ENCODE measurements at places on chromosomes 11 and 22. TPM values are rescaled to one million over a fixed set of nuclear protein-coding genes. Genes with fewer than 3 reads are reported as not detected.

Gene ACTN3
- total RNA-seq = 20.4 TPM

Gene AIFM3
- total RNA-seq = 2.6 TPM

Gene YPEL4
- total RNA-seq = not detected

Gene CASP1
- not detected for total RNA-seq

Gene GAB4
- total RNA-seq = 0.16 TPM

Gene POU2AF1
- total RNA-seq = 0.27 TPM

Gene SYT13
- total RNA-seq = 15.1 TPM

Gene TMA7B
- not detected for total RNA-seq

Gene MPPED2
- total RNA-seq = 2.4 TPM

DNA sequence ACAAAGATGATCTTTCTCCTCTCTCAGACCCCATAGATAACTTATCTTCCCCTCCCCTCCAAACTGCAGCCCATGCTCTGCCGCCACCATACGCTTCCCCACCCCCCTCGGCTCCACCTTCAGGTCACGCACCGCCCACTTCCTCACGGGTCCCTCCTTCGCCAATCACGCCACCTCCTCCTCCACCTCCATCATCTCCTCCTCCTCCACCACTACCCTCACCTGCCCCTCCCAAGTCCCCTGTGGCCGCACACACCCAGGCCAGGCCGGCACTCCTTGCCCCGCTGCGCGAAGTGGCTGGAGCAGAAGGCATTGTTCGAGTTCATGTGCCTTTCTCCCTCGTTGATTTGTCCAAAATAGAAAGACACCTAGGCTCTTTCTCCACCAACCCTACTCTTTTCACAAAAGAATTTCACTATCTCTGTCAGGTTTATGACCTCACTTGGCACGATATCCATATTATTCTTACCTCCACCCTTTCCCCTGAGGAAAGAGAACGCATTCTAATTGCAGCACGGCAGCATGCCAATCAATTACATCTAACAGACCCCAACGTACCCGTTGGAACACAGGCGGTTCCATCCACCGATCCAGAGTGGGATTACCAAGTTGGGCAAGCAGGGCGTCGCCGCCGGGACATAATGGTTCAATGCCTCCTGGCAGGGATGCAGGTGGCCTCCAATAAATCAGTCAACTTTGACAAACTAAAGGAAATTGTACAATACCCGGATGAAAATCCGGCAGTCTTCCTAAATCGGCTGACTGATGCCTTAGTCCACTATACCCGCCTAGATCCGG is 12.3 kb upstream of the OR56A3 start:
- peaks cover 17% of the 10 kb centered on the region for H3K27me3 ChIP-seq
- DNase-seq = no peak
- H3K4me1 ChIP-seq = no peaks in the 10 kb centered on the region
- H3K36me3 ChIP-seq = peaks cover 26% of the 10 kb centered on the region
- H3K4me3 ChIP-seq = no peak overlapping the region

DNA sequence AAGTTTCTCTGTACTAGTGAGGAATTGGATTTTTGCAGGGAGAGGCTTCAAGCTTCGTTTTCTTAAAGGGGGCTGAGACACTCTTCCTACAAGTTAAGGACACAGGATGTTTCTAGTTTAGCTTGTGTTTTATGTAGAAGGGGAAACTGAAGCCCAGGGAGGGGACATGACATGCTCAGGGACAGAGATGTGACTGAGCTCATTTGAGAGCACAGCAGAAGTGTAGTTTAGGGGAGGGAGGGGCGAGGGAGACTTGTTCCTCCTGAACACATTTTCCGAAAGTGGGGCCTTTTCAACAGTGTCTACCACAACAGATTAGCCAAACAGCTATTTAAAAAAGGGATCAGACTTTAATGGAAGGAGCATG is 148.1 kb downstream of the FBXO7 start:
- peak overlapping the region; percentile 7 for H3K4me3 ChIP-seq
- peak overlapping the region; percentile 91 for H3K27ac ChIP-seq
- H3K36me3 ChIP-seq = peaks cover 4% of the 10 kb centered on the region
- DNase-seq = no peak
- H3K4me1 ChIP-seq = peaks cover 22% of the 10 kb centered on the region

- H3K27ac ChIP-seq = no peak overlapping the region
- no peaks in the 10 kb centered on the region for H3K36me3 ChIP-seq
- H3K4me3 ChIP-seq = no peak overlapping the region
- H3K27me3 ChIP-seq = no peaks in the 10 kb centered on the region
- H3K4me1 ChIP-seq = peaks cover 12% of the 10 kb centered on the region
- DNase-seq = no peak
Measured at GRCh38 chr11:76588455-76589325, 81.9 kb downstream of the LRRC32 start.

DNA sequence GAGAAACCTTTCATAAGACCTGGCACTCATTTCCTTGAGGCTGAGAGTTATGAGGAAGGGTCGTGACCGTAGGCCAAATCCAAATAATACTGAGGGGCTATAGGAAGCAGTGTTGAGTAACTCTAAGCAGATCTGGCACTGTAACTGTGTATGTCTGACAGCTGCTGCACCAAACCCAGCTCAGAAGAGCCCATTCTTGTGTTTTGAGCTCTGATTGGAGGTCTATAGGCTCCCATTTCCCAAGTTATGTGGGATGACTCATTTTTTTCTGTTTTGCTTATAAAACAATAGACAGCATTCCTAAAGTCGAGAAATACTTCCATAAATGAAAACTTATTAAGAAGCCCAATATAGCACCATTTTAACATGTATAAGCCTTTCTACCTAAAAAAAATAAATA is 645.8 kb downstream of the DLG2 start:
- H3K4me3 ChIP-seq = no peak overlapping the region
- H3K27ac ChIP-seq = no peak overlapping the region
- no peak for DNase-seq
- H3K36me3 ChIP-seq = peaks cover 23% of the 10 kb centered on the region
- H3K4me1 ChIP-seq = peaks cover 7% of the 10 kb centered on the region

DNA sequence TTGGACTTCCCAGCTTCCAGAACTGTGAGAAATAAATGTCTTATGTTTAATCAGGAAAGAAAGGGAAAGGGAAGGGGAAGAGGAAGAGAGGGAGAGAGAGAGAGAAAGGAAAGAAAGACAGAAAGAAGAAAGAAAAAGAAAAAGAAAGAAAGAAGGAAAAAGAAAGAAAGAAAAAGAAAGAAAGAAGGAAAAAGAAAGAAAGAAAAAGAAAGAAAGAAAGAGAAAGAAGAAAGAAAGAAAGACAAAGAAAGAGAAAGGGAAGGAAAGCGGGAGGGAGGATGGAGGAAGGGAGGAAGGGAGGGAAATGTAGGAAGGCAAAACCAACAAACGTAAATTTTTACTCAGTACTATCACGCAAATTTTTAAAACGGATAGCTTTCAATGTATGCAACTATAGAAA is 2281.8 kb downstream of the LRRC4C start:
- H3K27me3 ChIP-seq = no peaks in the 10 kb centered on the region
- DNase-seq = no peak
- no peak overlapping the region for H3K4me3 ChIP-seq
- no peak overlapping the region for H3K27ac ChIP-seq
- H3K4me1 ChIP-seq = peaks cover 4% of the 10 kb centered on the region
- H3K36me3 ChIP-seq = peaks cover 32% of the 10 kb centered on the region

DNA sequence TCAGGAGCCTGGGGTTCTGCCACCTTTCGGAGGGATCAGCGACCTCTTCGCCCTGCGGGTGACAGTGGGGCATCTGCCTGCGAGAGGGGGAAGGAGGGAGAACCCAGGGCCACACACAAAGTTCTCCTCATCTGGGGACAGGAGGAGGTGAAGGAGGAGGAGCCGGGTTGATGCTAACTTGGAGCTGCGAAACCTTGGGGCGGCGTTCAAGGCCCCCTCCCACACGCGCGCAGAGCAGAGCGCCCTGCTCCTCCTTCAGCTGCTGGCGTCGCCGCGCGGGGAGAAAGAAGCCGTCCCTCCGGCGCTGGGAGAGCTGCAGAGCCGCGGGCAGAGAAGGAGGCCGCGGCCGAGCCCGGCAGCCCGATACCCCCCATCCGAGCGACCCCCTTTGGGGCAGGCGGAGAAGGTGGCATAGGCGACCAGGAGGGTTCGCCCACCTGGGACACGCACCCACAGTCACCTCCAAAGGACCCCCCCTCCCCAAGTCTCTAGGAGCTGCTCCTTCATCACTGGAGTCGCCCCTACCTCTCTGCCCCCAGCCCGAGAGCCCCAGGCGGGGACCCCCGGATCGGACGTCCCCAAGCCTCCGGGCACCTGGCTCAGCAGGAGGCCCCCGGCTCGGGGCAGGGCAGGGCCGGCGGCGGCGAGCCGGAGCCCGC is at the start of gene RASD2:
RASD2 (plus strand) TSS at position 237 of the 659 bp plus-strand sequence. CDS start 5,979 bp downstream, outside the sequence.
- H3K4me1 ChIP-seq = peaks cover 34% of the 10 kb centered on the region
- H3K27me3 ChIP-seq = peaks cover 32% of the 10 kb centered on the region
- peak within 1 kb of the TSS; percentile 68 for H3K4me3 ChIP-seq
- no peak within 1 kb of the TSS for H3K27ac ChIP-seq

DNA sequence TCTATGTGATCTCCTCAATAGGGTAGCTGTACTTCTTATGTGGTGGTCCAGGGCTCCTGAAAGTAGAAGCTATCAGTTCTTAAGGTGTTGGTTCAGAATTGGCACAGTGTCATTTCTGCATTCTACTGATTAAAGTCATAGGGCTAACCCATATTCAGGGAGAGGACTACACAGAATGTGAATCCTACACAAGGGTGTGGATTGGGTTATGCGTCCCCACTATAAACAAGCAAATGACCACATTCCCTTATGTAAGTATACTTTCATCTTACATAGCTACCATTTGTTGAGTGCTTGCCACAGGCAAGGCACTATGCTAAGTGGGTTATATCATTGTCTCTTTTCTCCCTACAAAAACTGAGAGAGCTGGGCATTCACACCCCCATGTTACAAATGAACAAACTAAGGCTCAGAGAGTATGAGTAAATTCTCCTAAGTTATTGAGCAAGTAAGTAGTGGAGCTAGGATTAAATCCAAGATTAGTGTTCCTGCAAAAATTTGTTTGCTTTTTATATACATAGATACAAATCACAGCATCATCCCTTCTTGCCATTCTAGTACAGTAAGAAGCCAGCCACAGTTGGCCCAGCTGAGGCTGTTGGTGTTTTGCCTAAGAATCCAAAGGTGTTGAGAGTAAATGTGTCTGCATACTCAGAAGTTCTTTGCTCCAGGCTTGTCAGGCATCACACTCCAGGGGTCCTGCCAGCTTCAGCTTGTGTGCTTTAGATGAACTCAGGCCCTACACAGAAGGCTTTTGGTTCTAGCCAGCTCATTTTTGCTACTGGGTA is 157.8 kb downstream of the KIF18A start:
- DNase-seq = peak; percentile 21
- no peaks in the 10 kb centered on the region for H3K36me3 ChIP-seq
- H3K4me1 ChIP-seq = peaks cover 8% of the 10 kb centered on the region
- H3K27me3 ChIP-seq = no peaks in the 10 kb centered on the region

- no peaks in the 10 kb centered on the region for H3K4me1 ChIP-seq
- DNase-seq = no peak
- no peaks in the 10 kb centered on the region for H3K27me3 ChIP-seq
Measured at GRCh38 chr11:122189229-122189628, 73.2 kb upstream of the BLID start.

DNA sequence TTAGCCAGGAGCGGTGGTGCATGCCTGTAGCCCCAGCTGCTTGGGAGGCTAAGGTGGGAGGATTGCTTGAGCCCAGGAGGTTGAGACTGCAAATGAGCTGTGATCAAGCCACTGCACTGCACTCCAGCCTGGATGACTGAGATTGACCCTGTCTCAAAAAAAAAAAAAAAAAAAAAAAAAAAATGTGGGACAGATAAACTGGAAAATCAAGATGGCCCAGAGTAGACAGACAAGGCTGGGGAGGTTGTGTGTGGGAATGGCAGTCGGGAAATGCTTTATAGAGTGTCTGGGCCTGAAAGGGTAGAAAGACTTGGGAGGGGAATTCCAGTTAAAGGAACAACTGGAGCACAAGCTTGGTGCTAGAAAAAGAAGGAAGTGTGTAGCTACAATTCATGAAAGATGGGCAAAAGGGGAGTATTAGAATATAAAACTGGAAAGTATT is 18.2 kb upstream of the WDR74 start:
- no peak for DNase-seq
- H3K36me3 ChIP-seq = peaks cover 47% of the 10 kb centered on the region
- peaks cover 65% of the 10 kb centered on the region for H3K4me1 ChIP-seq
- peak overlapping the region; percentile 99 for H3K4me3 ChIP-seq
- 0 out of 2 replicates have a peak, but pooled peaks cover 4% of the 10 kb centered on the region for H3K27me3 ChIP-seq

DNA sequence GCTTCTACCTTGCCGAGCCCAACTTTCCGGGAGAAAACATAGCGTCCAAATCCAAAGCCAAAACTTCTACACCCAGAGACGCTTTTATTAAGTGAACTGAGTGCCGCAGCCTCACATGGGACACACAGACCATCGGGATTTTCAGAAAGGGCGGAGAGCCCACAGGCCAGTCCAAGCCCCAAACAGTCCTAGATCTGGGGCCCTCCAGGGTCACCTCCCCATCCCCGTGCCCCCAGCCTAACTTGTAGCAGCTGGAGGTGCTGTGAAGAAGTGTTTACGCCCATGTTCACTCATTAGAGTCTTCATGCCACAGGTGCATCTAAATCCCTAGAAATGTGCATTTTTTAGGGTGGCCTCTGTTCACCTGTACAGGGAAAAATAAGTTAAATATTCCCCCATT is 14.1 kb upstream of the ADORA2A start:
- peaks cover 12% of the 10 kb centered on the region for H3K36me3 ChIP-seq
- H3K27ac ChIP-seq = 0 out of 2 replicates have a peak overlapping the region, but pooled peaks have one; percentile 22
- H3K4me1 ChIP-seq = no peaks in the 10 kb centered on the region
- no peaks in the 10 kb centered on the region for H3K27me3 ChIP-seq

GRCh38 chr11:62542111-62542745 is 4.4 kb downstream of the AHNAK start:
- H3K27me3 ChIP-seq = peaks cover 58% of the 10 kb centered on the region
- no peaks in the 10 kb centered on the region for H3K36me3 ChIP-seq
- peak; percentile 33 for DNase-seq
- H3K27ac ChIP-seq = peak overlapping the region; percentile 86

GRCh38 chr22:44091021-44091721 is 67.1 kb downstream of the PARVB start:
- H3K4me3 ChIP-seq = no peak overlapping the region
- peaks cover 10% of the 10 kb centered on the region for H3K4me1 ChIP-seq
- H3K36me3 ChIP-seq = no peaks in the 10 kb centered on the region
- no peak overlapping the region for H3K27ac ChIP-seq

- H3K4me1 ChIP-seq = no peaks in the 10 kb centered on the region
- H3K27me3 ChIP-seq = no peaks in the 10 kb centered on the region
- no peak for DNase-seq
- no peaks in the 10 kb centered on the region for H3K36me3 ChIP-seq
- no peak overlapping the region for H3K4me3 ChIP-seq
Measured at GRCh38 chr11:66083767-66084166, 13.7 kb downstream of the PACS1 start.

Measured in WTC11 (cell line).